ENCODE measurements at places on chromosomes 1 and 21.

DNA sequence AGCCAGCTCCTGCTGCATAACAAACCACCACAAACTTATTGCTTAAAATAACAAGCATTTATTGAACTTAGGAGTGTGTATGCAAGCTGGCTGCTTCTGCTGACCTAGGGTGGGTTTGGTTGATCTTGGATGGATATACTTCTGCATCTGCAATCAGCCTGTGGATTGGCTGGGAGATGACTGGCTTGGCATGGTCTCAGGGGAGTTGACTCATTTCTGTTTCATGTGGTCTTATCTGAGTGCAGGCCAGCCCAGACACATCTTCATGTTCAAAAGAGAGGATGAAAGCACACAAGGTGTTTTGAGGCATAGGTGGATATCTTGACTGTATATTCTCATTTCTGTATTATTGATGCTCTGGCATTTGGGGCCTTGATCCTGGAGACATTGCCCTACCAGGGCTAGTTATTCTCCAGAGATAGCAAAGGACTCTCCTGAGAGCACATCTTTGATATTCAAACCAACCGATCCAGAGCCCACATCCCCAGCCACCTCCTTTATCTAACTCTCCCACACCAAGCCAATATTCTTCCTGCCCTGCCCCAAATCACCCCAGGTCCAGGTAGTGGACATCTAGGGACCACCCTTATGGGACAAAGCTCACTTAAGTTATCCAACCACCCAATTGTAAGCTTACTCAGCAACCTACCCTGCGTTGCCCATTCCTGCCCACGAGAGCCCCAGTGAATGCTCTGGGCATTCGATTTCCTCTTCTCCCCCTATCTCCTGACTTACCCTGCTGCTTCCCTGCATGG, 350.8 kb downstream of the PTPRU start:
- DNase-seq: no peak

GRCh38 chr1:28443550-28443949, 62.3 kb upstream of the RCC1 start:
- no peak for DNase-seq

GRCh38 chr1:47585141-47585902, 147.5 kb downstream of the FOXD2 start:
- DNase-seq: no peak

GRCh38 chr1:114690148-114690547, 5.2 kb downstream of the AMPD1 start:
- DNase-seq: no peak

- no peak for DNase-seq
Observed at GRCh38 chr1:1437904-1438376, 2.5 kb downstream of the VWA1 start.

DNA sequence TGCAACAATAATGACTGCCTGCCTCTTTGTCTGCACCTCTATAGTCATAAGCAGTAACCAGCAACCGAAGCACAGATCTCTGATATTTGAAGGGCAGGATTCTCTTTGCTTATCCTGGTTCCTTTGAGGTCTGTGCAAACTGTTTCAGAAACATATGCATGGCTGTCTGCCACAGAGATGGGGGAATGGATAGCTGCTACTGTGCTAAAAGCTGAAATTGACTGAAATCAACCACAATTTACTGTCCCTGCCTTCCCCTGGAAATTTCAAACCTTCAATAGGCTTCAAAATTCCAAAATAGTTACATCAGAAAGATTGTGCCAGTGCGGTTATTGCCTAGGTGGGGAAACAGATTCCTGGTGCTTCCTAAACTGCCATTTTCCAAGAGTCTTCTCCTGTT, 136.8 kb upstream of the GORAB start:
- no peak for DNase-seq

DNA sequence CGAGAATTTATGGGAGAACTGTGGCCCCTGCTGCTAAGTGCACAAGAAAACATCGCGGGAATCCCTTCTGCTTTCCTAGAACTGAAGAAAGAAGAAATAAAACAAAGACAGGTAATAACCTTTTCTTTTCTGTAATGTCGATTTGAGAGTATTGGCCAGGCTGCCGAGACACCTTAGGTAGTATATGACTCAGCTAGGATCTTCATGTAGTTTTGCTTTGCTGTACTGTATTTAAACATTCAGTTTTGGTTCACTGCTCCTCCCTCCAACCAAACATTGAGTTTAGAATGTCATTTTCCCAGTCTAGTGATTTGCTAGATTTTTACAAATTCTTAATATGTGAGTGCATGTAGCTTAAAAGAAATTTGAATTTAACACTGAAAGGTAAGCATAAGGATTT, 5.8 kb downstream of the SRRM1 start:
- no peak for DNase-seq

DNA sequence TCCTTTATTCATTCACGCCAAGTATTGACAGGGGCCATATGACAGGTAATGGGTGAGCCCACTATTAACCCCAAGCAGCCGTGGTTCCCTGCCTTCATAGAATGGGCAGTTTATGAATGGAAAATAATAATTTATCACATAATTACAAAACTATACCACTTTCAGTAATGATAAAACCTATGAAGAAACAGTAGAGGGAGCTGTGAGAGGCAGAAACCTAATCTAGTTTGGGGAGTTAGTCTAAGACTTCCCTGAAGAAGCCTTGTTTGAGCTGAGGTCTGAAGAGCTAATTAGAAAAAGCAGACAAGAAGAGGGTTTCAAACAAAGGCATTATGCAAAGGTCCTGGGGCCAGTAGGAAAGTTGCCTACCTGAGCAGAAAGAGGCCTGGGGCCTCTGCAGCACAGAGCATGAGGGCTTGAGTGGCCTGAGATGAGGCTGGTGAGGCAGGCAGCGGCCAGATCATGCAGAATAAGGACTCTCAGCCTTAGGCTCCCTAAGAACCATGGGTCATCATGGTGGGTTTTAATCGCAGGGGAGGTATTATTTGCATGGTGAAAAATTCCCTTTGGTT, 142.8 kb downstream of the ATG4C start:
- no peak for DNase-seq

DNA sequence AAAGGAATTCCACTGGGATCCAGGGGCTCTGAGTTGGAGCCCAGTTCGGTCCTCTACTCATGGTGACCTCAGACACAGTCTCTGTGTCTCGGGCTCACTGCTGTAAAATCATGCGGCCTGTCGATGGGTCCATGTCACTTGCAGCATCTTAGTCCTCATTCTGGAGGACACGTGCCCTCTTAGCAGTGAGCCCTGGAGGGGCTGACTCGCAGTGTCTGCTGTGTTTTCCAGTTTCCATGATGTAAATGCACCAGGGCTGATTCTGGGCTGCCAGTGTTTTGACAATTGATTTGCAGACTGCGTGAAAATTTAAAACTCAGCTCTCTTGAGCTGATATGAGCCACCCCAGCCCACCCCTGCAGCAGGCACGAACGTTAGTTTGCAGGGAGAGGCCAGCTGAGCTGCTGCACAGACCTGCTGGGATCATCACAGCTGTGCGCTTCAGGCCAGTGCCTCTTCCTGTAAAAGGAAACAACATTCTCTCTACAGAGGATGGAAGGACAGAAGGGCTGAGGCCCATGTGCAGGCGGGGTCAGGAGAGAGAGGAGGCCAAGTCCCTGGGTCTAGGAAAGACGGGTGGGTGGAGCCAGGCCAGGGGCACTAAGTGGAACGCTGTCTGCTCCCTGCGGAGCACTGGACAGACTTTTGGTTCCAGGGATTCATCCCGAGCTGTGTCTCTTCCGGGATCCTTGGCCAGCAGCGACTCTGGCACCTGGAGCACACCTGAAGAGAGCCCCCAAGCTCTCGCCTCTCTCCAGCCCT, 42.6 kb downstream of the RSPH1 start:
- no peak for DNase-seq

DNA sequence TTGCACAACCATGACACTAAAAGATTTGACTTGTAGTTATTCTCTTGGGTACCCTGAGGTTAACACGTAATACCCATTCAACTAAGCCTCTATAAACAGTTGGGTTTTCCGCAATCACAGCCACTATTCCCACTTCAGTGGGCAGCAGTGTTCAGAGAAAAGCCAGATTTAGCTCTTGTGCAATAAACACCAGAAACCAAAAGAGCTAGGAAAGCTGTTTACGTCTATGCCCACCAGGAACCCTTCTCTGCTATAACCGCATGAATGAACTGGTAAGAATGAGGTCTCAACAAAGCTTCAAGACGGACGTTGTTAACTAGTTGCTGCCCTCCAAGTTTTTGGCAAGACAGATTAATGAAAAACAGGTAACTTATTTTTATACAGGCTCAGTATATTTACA, 101.3 kb downstream of the SLC45A1 start:
- no peak for DNase-seq

GRCh38 chr1:205229399-205229871, 1.7 kb downstream of the TMCC2 start:
- DNase-seq: no peak

DNA sequence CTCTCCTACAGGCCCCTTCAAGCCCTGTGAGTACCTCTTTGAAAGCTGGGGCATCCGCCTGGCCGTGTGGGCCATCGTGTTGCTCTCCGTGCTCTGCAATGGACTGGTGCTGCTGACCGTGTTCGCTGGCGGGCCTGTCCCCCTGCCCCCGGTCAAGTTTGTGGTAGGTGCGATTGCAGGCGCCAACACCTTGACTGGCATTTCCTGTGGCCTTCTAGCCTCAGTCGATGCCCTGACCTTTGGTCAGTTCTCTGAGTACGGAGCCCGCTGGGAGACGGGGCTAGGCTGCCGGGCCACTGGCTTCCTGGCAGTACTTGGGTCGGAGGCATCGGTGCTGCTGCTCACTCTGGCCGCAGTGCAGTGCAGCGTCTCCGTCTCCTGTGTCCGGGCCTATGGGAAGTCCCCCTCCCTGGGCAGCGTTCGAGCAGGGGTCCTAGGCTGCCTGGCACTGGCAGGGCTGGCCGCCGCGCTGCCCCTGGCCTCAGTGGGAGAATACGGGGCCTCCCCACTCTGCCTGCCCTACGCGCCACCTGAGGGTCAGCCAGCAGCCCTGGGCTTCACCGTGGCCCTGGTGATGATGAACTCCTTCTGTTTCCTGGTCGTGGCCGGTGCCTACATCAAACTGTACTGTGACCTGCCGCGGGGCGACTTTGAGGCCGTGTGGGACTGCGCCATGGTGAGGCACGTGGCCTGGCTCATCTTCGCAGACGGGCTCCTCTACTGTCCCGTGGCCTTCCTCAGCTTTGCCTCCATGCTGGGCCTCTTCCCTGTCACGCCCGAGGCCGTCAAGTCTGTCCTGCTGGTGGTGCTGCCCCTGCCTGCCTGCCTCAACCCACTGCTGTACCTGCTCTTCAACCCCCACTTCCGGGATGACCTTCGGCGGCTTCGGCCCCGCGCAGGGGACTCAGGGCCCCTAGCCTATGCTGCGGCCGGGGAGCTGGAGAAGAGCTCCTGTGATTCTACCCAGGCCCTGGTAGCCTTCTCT, 23.5 kb downstream of the UBE2T start:
- no peak for DNase-seq

DNA sequence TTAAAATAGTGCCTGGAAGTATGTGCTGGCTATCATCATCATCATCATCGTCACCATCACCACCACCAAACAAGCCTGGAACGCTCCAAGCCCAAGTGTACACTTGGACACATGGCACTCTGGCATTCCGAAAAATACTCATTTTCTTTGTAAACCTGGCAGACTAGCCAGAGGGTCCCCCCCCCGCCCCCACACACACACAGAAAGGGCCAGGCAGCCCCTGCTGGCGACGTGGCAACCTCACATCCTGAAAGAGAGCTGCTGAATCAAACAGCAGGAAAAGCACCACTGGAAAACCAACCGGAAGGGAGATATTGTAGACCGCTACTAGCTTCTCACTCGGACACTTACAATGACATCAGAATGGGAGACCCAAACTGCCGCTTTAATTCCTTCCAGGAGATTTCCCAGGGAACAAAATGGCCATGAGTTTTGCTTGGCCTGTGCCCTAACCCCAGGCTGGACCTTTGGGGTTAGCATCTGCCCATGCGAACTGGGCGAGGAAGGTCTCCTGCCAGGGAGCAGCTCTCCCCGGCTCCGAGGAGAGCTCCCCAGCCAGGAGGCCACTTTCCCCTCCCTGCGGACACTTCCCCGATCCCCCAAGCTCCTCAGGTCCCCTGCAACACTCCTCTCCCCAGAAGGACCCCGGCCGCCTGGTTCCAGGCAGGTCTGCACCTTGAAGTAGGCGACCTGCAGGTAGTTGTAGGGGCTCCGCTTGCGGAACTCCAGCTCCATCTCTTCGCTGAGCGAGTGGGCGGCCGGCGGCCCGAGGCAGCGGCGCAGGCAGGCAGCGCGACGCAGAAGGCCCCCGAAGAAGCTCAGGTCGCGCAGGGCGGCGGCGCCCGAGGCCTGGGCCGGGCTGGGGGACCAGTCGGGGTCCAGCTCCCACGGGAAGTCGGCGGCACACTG, 742 bp downstream of the P3H1 start:
- DNase-seq: peak; percentile 12

- no peak for DNase-seq
Observed at GRCh38 chr21:24895885-24896734, 711.2 kb downstream of the MRPL39 start.

DNA sequence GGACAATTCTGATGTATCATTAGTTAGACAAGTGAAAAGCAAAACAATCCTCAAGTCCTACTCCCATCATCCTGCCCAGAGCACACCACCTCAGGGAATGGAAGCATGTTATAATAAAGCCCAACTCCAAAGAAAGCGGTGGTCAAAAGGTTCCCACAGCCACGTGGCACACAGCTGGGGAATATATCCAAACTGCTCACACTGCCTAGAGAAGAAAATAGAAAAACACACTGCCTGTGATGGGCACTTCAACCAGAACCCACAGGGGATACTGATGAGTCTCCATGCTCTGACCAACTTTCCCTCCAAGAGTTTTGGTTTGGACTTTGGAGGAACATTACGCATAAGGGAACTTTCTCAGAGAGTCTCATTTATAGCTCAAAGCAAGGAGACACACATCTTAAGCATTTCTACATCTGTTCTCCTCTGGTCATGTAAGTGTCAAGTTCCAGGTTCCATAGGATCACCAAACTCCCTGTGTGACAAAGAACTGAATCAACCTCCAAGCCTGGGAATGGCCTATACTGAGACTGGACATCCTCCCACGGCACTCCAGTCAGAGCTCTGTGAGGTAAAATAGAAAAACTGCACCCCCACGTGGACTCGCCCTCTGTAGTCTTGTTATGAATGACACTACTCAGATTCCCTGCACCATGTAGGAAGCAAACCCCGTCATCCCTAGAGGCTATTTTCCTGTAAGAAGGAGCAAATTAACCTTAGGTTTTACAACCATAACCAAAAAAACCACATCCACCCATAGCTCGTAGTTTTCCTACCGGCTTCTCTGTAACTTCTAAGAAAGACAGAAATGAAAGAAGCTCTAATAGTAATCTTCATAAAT, 12.2 kb downstream of the DSTYK start:
- DNase-seq: no peak

GRCh38 chr21:31658053-31658452, 1.4 kb upstream of the SOD1 start:
- DNase-seq: no peak

- no peak for DNase-seq
Observed at GRCh38 chr1:66000033-66000637, 207.4 kb downstream of the PDE4B start.
